ENCODE measurements at places on chromosomes 4 and X.

GRCh38 chr4:165794834-165795233 lies 78.2 kb upstream of the TLL1 start:
- no peak for DNase-seq

GRCh38 chr4:159776961-159777360 lies 674.1 kb downstream of the RAPGEF2 start:
- DNase-seq: no peak

DNA sequence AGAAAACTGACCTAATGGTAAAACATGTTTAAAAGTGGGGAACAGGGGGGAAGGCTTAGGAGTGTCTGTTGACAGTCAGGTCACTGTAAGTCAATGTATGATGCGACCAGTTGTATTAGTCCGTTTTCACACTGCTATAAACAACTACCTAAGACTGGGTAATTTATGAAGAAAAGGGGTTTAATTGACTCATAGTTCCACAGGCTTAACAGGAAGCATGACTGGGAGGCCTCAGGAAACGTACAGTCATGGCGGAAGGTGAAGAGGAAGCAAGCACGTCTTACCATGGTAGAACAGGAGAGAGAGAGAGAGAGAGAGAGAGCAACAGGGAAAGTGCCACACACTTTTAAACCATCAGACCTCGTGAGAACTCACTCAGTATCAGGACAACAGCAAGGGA lies 13.0 kb upstream of the PLAC1 start:
- DNase-seq: no peak

DNA sequence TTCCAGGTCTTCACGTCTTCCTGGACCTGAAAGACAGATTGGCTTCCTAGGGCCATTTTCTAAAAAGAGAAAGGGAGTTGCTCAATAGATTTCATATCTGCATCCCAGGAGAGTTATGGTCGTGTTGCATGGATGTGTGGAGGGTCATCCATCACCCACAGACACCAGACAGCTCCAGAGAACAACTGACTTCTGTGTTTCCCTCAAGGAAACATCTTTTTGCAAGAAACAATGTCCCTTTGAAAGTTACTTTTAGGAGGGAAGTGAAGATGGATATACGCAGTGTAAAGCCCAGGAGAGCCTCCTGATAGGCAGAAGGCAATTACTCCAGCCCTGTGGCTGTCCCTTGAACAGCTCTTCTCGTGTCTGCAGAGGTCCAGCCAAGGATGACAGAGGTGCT lies 108.3 kb downstream of the CLNK start:
- no peak for DNase-seq

- peak; percentile 21 for DNase-seq
Observed at GRCh38 chr4:139144161-139144859, 32.7 kb downstream of the ELF2 start.

DNA sequence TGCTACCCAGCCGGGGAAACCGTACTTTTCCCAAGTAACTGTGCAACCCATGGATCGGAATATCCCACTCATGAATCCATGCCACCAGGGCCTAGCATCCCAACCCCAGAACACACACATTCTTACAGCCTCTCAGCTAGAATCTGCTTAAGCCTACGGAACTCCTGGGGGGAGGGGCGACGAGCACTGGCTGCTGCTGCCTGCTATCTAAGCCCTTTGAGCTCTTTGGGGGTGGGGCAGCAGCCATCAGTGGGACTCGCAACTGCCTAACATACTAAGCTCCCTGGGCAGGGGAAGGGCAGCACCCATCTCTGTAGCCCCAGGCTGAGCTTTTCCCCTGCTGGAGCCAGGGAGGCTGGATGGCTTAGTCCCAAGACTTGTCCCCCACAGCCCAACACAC lies 28.6 kb downstream of the NUDT10 start:
- DNase-seq: no peak

DNA sequence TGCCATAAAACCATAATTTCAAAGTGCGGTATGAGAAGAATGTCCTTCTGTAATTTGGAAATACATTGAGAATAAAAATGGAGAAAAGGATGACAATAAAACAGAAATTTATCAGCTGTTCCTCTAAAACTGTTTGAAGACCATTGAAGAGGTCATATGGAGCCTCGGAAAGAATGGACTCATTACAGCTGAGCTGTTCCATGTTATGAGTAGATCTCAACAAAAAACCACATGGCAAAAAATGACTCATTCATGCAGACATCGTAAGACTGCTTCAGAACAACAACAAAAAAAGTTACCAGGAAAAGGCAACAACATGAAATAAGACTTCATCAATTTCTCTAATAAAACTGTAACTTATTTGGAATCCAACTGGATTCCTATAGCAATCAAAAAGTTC lies 39.7 kb downstream of the AKAP4 start:
- no peak for DNase-seq

DNA sequence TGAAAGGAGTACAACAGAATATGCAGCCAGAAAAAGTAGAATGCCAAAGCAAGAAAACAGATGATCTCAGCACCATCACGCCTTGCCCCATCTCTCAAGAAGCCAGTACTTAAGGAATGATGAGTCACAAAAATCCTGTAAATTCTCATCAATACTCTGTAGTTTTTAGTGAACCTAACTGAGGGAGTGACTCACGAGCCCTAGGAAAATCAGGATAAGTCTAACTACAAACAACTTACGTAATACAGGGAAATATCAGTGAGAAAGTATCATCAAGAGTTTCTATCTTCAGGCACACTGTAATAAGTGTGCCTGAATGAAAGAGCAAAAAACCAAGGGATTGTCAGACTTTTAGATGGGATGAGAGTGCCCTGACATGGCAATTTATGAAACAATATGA lies 644.4 kb downstream of the STPG2 start:
- DNase-seq: no peak

GRCh38 chr4:110778521-110778920 lies 155.6 kb upstream of the PITX2 start:
- no peak for DNase-seq

DNA sequence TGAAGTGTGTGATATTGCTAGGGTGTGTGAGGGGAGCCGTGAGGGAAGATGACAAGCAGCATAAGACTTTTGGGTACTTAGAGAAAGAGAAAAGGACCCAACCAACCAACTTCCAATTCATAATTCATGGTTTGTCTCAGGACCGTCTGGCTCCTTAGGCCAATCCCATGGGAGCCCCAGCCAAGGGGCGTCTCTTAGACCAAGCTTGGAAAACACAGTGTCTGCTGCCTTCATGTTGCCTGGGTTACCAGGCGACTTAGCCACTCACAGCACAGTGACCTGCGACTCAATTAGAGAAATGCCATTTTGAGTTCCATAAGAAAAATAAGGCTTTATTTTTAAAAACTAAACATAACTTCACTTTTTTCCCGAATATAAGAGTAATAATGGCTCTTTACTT lies 32.7 kb downstream of the BST1 start:
- no peak for DNase-seq

- DNase-seq: peak; percentile 34
Observed at GRCh38 chr4:140326395-140326993, 47.0 kb upstream of the SCOC start.

- no peak for DNase-seq
Observed at GRCh38 chr4:145061318-145061920, 36.6 kb downstream of the ANAPC10 start.

- no peak for DNase-seq
Observed at GRCh38 chrX:50704360-50704759, 109.6 kb downstream of the SHROOM4 start.

DNA sequence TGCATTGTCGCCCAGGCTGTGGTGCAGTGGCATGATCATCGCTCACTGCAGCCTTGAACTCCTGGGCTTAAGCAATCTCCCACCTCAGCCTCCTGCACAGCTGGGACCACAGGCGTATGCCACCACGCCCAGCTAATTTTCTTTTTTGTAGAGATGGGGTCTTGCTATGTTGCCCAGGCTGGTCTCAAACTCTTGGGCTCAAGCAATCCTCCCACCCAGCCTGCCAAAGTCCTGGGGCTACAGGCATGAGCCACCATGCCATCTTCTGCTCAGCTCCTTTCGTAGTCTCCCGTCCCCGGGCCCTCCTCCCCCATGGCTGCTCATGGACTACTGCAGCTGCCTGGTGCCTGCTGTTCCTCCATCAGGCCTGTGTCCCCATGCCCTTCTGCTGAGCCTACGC lies 58.1 kb downstream of the TAPT1 start:
- DNase-seq: no peak

GRCh38 chr4:159823743-159824142 lies 720.9 kb downstream of the RAPGEF2 start:
- DNase-seq: no peak

DNA sequence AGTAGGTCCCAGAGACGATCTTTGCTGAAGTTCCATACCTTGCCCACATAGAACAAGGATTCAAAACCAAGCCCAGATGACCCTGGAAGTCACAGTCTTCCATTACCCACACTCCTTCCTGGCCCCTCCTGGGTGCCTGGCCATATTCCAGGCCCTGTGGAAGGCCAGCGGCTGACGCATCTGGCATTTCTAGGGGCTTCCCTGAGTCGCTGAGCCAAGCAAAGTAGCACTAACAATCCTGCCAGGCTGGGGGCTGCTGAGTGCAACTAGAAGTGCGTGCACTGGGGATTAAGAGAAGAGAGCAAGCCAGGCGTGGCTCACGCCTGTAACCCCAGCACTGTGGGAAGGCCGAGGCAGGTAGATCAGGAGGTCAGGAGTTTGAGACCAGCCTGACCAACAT lies 175.2 kb upstream of the CPEB2 start:
- no peak for DNase-seq

DNA sequence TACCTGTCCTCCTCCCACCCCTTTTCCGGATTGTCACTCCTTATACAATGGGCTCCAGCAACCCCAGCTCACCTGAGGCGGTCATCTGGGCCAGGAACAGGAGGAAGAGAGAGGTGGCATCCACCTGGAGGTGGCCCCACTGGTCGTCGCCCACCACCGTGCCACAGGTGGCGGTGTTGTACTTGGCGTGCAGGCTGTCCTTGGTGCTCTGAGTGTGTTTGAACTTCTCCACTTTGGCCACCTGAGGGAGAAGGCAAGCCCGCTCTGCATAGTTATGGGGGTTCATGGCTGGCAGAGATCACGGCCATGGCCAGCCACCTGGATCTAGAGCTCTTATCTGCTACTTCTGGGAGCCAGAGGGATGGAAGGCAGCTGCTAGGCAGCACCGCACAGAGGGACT lies 32.9 kb downstream of the PHKA2 start:
- no peak for DNase-seq

DNA sequence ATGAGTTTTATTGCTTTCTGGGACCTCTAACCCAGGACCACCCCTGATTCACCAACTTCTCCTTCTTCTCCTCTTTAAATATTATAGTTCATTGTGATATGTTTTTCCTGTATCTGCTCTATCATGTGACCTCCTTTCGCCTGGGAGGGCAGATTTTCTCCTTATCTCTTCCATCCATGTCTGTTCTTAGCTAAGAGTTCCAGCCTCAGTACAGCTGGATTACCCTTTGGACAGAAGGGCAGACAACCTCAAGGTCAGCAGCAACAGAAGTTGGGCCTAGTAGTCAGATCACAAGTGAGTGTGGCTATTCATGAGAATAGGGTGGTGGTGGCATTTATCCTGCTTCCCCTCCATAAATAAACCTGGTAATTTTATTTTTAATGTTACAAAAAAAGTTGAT lies 5.7 kb upstream of the XK start:
- DNase-seq: no peak

DNA sequence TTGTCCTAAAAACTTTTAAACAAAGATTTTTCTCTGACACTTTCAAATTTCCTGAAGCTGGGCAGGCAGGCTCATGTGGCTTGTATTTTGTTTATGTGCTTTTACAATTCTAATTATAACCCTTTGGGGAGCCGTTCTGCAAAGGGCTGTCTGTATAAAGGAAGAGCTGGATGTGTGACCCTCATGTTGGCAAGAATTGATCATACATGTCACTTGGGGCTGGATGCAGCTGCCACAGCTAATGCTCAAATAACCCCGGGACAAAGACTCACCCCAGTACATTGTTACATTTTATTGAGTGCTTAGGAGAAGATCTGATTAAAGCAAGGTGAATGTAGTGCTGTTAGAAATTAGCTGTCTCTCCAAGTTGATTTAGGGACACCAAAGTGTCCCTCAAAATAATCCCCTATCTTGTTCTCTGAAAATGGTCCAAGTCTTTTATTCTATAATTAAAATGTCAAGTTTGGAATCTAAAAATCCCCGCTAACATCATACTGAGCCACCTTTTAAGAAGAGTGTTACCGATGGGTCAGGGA lies 13.0 kb upstream of the DAPP1 start:
- DNase-seq: no peak

GRCh38 chr4:127558088-127558487 lies 74.7 kb upstream of the INTU start:
- no peak for DNase-seq

- no peak for DNase-seq
Observed at GRCh38 chrX:46630141-46630540, 56.6 kb downstream of the CHST7 start.

DNA sequence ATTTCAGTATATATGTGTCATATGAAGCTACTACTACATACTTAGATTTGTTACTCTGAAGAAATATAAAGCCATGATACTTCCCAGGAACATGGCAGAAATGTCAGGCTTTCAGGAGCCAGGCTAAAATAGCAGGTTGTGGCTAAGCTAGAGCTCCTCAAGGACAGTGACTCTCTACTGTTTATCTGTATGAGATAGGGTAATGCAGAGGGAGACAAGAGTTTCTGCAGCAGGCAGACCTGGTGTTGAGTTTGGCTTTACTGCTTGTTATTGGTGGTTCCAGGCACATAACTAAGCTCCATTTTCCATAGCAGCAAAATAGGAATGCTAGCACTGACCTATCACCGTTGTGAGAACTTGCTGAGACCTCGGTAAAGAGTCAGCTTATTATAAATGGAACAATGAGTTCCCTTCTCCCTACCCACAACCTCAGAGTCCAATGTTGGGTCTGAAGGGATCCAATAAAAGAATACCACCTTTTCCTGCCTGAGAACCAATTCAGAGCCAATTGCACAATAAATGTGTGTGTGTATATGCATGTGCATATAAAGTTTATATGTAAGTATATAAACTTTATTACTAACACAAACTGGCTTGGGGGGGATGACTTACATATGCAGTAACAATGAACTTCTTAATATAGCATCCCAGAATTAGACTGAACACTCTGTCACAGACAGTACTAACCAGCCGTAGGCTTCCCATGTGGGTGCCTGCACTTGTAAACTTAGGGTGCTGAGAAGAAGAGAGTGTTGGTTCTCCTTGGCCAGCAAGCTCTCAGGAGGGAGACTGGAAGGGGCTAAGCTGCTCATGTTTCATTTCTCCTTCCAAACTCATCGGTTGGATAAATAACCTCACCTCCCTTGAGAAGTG lies 51.9 kb upstream of the PAQR3 start:
- no peak for DNase-seq

DNA sequence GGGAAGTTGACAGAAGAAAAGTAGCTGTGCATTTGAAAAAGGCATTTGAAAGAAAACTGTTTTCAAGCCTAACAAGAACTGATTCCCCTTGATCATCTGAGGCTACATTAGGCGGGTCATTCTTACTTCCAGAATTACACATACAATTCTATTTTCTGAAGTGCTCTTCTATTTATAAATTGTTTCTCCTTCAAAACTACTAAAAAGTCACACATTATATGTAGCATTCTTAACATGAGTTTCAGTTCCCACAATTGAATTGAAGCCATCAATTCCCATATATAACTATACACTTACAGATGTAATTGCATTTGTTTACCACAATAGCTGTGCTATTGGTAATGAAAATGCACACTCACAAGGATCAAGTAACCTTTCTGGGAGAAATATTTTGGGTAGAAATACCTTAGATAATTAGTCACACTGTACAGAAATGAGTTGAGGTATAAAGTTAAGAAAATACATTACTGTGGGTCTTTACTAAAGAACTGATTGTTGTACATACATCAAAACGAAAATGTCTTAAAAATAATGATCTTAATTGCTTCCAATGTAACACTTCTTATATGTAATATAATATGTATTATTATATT lies 1688.0 kb upstream of the AGA start:
- no peak for DNase-seq
